Stimulated activated CD4-positive, alpha-beta T cell treated with anti-CD3 and anti-CD28 coated beads, TNF-alpha, amount 100 ng/mL, for 24 hours (primary cell): ENCODE measurements at places on chromosomes 12 and 14.

- DNase-seq: no peak
Measured at GRCh38 chr14:93309427-93309966, 23.3 kb downstream of the BTBD7 start.

DNA sequence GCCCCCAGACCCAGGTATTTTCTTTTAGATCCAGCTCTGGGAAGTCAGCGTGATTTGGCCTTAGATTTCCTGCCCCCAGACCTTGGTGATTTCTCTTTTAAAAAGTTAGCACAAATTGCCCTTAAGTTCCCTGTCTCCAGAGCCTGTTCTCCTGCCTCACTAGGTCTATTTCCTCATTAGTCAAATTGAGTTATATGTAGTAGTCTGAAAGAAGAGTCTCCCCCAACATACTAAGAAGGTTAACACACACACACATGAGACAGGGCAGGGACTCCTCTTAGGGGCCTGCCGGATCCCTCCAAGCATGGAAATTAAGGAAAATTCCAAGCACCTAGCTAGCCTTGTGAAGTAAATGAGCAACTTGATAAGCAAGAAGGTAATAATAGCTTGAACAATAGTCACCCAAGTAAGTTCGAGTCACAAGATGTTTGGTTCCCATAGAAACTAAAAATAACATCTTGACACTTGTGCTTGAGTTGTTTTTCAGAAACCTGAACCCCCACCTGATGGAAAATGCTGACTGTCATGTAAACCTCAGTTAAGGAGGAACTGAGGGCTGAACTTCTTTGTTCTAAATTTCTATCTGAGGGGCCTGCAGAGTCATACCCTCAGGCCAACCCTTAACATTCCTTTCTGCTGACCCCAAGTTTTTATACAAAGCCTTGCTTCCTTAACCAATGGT is 51.6 kb downstream of the CAND1 start:
- DNase-seq: no peak

- DNase-seq: no peak
Measured at GRCh38 chr14:27573018-27573417, 975.2 kb upstream of the NOVA1 start.

DNA sequence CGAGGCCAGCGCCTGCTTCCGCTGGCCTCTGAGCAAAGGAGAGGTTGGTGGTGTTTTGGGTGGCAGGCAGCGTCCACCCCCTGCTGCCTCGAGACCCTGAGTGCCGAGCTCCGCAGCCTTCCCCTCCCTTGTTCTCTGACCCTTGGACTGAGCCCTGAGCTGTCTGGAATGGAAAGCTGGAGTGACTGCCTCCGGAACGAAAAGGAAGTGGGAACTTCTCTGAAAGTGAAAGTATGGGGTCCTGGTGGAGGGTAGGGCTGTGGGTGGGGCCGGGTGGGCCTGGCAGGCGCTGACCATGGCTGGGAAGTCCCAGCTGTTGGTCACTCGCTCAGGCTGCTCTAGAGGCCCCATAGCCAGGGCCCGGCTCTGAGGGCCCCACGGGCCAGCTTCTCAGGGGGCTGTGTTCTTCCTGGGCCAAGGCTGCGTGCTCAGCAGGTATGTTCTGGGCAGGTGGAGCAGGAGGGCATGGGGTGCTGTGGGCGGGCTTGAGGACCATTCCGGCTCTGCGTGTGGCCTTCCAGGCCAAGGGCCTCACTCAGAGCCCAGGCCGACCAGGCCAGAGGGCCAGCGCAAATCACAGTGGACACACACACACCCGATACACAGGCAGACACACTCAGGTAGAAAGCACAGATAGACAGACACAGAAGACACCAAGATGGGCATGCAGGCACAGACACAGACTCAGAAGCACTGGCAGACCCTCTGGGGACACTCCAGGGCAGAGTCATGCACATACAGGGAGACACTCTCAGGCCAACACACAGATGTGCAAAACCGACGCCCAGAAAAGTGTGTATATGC is at the start of gene EXOC3L4:
Gene EXOC3L4, plus strand, starts transcription at position 320 of the 804 bp plus-strand sequence. CDS start 5,495 bp downstream, outside the sequence.
- no peak for DNase-seq

GRCh38 chr12:76259106-76259505 is 89.1 kb downstream of the BBS10 start:
- DNase-seq: no peak

DNA sequence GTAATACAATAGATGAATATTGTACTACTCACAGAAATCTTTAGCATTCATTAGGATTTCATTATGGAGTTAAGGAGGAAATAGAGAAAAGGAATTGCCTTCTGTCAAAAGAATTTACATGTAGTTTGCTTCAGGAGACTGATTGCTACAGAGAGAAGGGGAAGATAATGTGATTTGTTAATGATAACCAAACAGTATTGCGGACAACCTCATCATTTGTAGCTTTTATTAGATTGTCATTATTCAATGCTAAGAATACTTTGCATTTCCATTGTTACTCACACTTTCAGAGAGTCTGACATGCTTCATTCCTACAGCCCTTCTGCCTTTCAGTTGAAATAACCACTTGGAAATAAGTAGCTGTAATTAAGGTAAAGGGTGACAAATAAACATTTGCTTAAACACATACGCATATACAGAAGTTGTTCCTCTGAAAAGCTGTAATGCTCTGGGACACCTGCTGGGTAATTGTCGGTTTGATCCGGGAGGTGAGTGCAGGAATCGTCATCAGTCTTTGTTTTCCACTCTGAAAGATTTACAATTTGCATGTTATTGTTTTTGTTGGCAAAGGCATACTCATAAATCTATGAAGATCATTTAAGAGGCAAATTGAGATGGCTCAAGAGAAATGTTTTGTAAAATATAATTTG is 600.2 kb downstream of the TRHDE start:
- no peak for DNase-seq

- no peak for DNase-seq
Measured at GRCh38 chr14:89779707-89780106, 174.8 kb downstream of the EFCAB11 start.
